Activated CD8-positive, alpha-beta memory T cell treated with anti-CD3 and anti-CD28 coated beads for 36 hours (primary cell): ENCODE measurements at places on chromosomes 6 and 20. TPM values are rescaled to one million over a fixed set of nuclear protein-coding genes. Genes with fewer than 3 reads are reported as not detected.

Gene PLAGL1
- total RNA-seq = 24.3 TPM

Gene C20orf144
- 0.32 TPM for total RNA-seq

Gene NNAT
- 0.29 TPM for total RNA-seq

Gene RIPPLY2
- not detected for total RNA-seq

Gene BACH2
- total RNA-seq = 55.6 TPM

Gene ZSWIM3
- 5.2 TPM for total RNA-seq

Gene MOXD1
- total RNA-seq = 0.08 TPM
